ENCODE measurements at places on chromosomes 3 and 15. TPM values are rescaled to one million over a fixed set of nuclear protein-coding genes. Genes with fewer than 3 reads are reported as not detected.

Gene ROPN1
- not detected for total RNA-seq

Gene LRRC31
- not detected for total RNA-seq

GRCh38 chr3:69252631-69253030, 130.2 kb upstream of the LMOD3 start:
- no peaks in the 10 kb centered on the region for H3K36me3 ChIP-seq
- no peaks in the 10 kb centered on the region for H3K27me3 ChIP-seq
- no peak overlapping the region for H3K4me3 ChIP-seq
- no peaks in the 10 kb centered on the region for H3K4me1 ChIP-seq
- H3K27ac ChIP-seq: no peak overlapping the region
- no peak for DNase-seq

GRCh38 chr3:179706233-179706632, 53.4 kb downstream of the USP13 start:
- no peak for DNase-seq
- no peaks in the 10 kb centered on the region for H3K27me3 ChIP-seq
- no peak overlapping the region for H3K4me3 ChIP-seq
- H3K36me3 ChIP-seq: no peaks in the 10 kb centered on the region
- no peaks in the 10 kb centered on the region for H3K4me1 ChIP-seq

- no peak for DNase-seq
- no peaks in the 10 kb centered on the region for H3K27me3 ChIP-seq
- H3K4me1 ChIP-seq: no peaks in the 10 kb centered on the region
- H3K4me3 ChIP-seq: no peak overlapping the region
- H3K27ac ChIP-seq: no peak overlapping the region
- H3K36me3 ChIP-seq: no peaks in the 10 kb centered on the region
Observed at GRCh38 chr15:43204016-43204901, 16.6 kb downstream of the EPB42 start.

GRCh38 chr15:27410996-27411605, 440.1 kb downstream of the GABRG3 start:
- no peaks in the 10 kb centered on the region for H3K27me3 ChIP-seq
- H3K4me3 ChIP-seq: no peak overlapping the region
- H3K36me3 ChIP-seq: no peaks in the 10 kb centered on the region

DNA sequence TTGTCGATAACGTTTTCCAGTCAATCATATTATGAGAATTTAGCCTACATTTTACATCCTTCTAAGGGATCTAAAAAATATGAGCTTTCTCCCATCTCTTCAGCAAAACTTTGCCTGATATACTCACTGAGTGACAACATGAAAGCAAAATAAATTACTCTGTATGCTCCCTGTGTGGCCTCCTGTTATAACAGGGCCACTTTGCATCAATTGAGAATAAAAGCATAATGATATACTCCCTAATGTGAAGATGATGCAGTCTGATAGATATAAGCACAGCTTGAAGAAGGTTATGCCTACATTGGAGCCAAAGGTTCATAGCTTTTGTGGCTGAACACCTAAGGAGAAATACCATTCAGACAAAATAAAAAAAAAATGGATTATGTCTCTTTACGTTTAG, 561.3 kb upstream of the ZNF717 start:
- DNase-seq: no peak
- H3K4me3 ChIP-seq: no peak overlapping the region
- no peak overlapping the region for H3K27ac ChIP-seq
- H3K27me3 ChIP-seq: no peaks in the 10 kb centered on the region
- H3K36me3 ChIP-seq: no peaks in the 10 kb centered on the region
- H3K4me1 ChIP-seq: no peaks in the 10 kb centered on the region

- no peaks in the 10 kb centered on the region for H3K27me3 ChIP-seq
- H3K27ac ChIP-seq: peak overlapping the region; percentile 93
- H3K4me3 ChIP-seq: no peak overlapping the region
- DNase-seq: peak; percentile 85
Observed at GRCh38 chr3:129623447-129624118, 17.1 kb upstream of the PLXND1 start.

Measured in vagina (tissue), 2 donors.